ENCODE measurements at places on chromosomes 7 and 10. TPM values are rescaled to one million over a fixed set of nuclear protein-coding genes. Genes with fewer than 3 reads are reported as not detected.

- no peak for DNase-seq
Measured at GRCh38 chr10:7696545-7696944, 6.6 kb upstream of the ITIH2 start.

DNA sequence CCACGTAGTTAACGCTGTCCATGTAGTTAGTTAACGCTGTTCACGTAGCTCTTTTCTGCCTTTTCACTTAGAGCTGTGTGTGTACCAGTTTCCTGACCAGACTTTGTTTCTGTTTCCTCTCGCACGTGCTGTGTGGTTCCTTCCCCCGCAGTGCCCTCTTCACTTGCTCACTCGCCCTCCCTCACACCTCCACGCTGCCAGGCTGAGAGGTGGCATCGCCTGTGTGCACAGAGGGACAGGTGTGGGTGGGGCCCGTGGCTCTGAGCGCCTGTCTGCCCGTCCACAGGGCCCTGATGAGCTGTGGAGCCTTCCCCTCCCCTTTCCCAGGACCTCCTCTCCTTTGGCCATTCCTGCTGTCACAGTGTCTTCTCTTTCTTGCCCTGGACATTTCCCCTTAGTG is 30.6 kb downstream of the WDR37 start:
- no peak for DNase-seq

DNA sequence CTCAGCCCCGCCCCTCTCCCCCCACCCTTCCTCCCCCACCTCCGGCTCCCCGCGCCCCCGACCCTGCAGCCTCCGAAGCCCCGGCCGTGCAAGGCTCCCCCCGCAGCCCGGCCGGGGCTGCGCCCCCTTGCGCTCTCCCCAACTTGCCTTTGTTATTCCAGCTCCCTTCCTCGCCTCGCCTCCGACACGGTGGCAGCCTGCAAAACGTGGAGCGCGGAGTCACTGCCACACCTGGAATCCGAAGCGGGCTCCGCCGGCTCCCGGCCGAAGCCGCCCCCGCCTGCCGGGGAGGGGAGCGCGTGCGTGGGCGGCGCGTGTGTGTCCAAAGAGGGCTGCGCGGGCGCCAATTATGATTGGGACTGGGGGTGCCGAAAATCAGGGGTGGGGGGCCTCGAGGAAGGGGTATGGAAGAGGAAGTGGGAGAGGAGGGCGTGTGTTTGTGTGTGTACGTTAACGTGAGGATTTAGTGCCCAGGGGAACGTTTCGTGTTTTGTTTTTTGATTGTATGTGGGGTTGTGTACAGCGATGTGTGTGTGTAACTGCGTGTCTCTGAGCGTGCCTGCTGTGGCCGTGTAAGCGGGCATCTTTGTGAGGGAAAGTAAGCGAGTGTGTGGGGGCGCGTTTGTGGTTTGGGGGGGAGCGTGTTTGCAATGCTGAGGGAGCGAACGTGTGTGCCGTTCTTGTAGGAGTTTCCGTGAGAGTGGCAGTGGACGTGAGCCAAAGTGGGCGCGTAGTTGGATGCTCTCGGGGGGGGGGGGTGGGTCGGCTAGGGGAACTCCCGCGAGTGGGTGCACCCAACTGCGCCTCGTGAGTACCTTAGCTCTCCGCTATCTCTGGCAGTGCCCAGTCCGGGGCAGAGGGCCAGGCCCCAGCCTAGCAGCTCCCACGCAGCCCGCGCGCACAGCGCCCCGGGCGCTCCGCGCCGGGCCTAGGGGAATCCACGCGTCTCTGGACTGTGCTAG is 1.2 kb upstream of the ZMIZ1 start:
- DNase-seq: peak; percentile 85

DNA sequence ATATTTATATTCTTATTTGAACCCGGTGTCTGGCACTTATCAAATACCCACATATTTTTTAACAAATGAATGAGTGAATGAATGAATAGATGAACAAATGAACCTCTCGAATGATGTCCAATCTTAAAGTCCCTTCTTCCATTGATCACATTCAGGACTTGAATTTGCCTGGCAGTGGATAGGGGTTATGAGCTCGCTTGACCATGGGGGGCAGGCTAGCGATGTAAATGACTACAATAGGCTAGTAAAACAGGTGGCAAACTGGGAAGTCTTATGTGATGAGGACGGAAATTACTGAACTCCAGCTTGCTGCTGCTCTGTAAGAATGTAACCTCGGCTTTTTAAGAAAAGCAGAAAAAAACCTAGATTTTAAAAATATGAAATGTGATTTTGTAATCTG is 247.7 kb upstream of the DKK1 start:
- no peak for DNase-seq

Gene HDAC9
- total RNA-seq: 19.5 TPM

- DNase-seq: peak; percentile 16
Measured at GRCh38 chr10:17910125-17910789, 41.5 kb upstream of the SLC39A12 start.

Gene GPRIN2
- 0.58 TPM for total RNA-seq

- no peak for DNase-seq
Measured at GRCh38 chr7:140006600-140006999, 56.2 kb downstream of the PARP12 start.

GRCh38 chr10:37895674-37896073 is 38.3 kb upstream of the ZNF248 start:
- DNase-seq: no peak

DNA sequence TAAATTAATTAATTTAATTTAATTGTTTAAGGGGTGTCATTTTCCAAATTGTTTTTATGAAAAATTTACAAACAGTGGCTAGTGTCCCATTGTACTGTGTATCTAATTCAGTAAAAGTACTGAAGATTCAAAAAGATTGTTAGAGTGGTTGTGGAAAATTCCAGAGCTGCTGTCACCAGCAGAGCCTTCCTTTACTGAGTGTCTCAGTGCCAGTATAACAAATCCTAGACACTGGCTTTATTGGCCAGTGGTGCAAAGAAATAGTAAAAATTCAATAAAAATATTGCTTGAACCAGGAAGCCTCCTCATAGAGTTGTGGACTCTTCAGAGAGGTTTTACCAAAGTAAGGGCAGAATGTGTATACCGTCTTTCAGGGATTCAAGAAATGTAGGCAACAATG is 23.1 kb upstream of the HERPUD2 start:
- DNase-seq: no peak

- DNase-seq: no peak
Measured at GRCh38 chr10:80409121-80409520, 770 bp downstream of the PRXL2A start.

DNA sequence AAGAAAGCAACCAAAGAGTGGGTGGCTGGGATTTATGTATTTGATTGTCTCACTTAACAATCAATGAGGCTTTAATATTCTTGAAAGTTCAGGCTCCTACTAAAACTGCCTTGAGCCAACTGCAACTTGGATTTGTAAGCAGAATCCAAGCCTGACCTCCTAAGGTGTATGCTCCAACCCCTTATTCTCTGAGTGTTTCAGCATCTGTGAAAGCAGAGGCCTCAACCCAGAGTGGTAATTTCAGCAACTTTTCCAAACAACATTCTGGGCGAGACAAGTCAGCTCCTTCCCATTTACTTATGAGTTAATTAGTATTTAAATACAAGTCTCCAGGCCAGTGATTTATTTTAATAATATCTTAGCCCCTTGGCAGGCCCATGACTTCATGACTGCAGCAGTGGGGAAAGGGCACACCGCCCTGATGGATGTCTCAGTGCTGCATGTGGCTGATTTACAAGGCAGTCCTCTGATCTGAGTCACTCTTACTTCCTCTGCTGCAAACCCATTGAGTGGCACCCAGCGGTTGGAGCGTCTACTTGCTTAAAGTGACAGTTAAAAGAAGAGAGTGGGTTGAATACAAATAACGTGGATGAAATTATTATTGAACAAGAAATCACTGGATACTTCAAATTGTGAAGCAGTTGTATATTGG is 209.1 kb downstream of the TRIL start:
- DNase-seq: no peak

Gene TBATA
- total RNA-seq: not detected

Gene NUTM2B
- total RNA-seq: 0.68 TPM

Gene OIT3
- total RNA-seq: not detected

DNA sequence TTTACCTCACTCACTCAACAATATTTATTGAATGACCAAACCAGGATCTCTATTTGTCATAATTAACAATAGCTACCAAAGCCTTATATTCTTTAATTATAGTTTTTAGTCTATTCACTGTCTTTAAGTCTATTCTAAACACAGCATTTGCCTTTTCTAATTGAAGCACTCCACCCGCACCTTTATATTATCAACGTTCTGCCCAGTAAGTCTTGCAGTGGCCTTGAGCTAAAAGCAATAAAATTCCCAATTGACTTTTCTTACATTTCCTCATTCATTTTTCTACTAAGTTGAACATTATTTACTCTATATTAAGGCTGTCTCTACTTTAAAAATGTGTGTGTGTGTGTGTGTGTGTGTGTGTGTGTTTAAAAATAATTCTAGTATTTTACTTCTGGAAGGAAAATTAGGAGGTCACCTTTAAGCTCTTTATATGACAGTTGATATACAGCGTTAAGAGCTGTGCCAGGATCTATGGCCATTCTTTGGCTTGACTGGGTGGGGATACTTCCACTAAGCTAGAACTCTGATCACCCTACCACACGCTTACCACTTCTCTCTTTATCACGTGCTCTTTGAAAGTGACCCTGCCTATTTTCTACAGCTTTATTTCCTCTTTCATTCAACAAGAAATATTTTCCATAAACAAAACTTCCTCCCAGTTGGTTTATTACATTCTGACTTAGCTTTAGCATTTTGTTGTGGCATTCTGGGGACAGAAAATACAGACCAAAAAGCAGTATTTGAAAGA is 8.8 kb downstream of the PAPSS2 start:
- no peak for DNase-seq

DNA sequence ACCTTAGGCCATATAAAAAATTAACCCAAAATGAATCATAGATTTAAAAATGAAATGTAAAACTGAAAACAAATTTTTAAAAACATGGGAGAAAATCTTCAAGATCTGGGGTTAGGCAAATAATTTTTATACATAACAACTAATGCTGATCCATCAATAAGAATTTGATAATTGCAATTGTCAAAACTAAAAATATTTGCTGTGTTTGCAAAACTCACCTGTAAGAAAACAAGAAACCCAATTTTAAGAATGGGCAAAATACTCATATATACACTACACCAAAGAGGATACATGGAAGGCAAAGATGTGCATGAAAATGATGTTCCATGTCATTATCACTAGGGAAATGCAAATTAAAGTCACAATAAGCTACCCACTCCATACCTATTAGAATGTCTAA is 194.8 kb upstream of the NRP1 start:
- DNase-seq: no peak

GRCh38 chr7:91263384-91264045 is 718 bp upstream of the FZD1 start:
- DNase-seq: no peak

GRCh38 chr10:46522295-46523118 is 34.0 kb downstream of the GPRIN2 start:
- no peak for DNase-seq

- DNase-seq: no peak
Measured at GRCh38 chr10:12349629-12350166, 351 bp downstream of the CAMK1D start.

GRCh38 chr7:50793120-50793946 is 10.6 kb upstream of the GRB10 start:
- DNase-seq: no peak

GRCh38 chr10:978826-979421 is 9.3 kb upstream of the GTPBP4 start:
- DNase-seq: no peak

DNA sequence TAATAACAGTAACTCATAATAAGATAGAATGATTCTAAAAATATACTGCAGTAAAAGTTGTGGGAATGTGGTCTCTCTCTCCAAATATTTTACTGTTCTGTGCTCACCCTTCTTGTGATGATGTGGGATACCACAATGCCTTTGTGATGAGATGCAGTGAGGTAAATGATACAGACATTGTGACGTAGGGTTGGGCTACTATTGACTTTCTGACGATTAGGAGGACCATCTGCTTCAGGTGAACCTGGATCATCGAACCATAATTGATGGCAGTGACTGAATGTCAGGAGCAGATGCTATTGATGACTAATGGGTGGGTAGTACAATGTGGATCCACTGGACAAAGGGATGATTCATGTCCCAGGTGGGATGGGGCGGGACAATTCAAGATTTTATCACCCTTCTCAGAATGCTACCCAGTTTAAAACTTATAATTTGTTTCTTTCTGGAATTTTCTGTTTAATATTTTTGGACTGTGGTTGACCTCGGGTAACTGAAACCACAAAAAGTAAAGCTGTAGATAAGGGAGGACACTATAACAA is 73.9 kb upstream of the ARMC3 start:
- peak; percentile 22 for DNase-seq

GRCh38 chr10:122140941-122141623 is 130.0 kb upstream of the BTBD16 start:
- peak; percentile 78 for DNase-seq

Gene OPN1SW
- total RNA-seq: not detected

Gene CXCL12
- not detected for total RNA-seq

- DNase-seq: no peak
Measured at GRCh38 chr10:110268442-110268841, 36.3 kb downstream of the SMNDC1 start.

Gene ERVW-1
- not detected for total RNA-seq

GRCh38 chr10:8103543-8103942 is 49.1 kb downstream of the GATA3 start:
- no peak for DNase-seq

Gene SLC26A4
- 0.14 TPM for total RNA-seq

DNA sequence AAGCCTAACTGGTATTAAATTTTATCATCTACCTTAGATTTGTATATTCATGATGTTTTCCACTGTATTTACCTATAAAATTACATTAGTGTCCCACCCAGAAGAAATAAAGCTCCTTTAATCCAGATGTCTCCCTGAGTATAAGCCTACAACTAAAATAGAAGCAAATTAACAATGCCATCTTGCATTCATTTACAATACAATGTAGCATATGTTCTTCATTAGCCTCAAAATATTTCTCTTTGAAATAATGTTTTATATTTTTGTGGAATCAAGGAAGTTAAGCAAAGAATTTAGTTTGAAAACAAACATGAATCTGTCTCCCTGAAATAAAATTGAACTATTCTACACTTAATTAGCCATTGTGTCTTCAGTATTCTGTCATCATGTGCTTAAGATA is 112.3 kb downstream of the CACNA2D1 start:
- no peak for DNase-seq

Gene SFXN2
- 14.3 TPM for total RNA-seq

Gene MTG1
- total RNA-seq: 32.5 TPM

- no peak for DNase-seq
Measured at GRCh38 chr10:116371737-116372136, 47.5 kb downstream of the CCDC172 start.

DNA sequence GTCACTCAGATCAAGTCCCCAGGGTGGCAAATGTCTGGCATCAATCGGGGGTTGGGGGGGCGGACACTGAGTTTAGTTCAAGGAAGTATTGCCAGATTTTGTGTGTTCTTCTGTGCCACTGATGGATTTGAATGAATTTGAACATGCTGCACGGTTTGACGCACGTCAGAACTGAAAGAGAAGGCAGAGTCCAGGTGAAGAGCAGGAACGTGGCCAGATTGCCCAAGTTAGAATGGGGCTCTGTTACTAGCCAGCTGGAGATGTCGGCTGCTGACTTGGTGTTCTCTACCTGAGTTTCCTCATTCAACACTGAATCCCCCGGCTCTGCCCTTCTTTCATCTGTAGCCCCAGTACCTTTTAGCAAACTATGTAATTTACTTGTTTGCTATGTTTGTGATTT is 180.2 kb downstream of the PRKCQ start:
- DNase-seq: no peak

Gene ANKRD1
- total RNA-seq: not detected

Gene TBRG4
- total RNA-seq: 93.6 TPM

GRCh38 chr7:151744656-151745638 is 132.0 kb downstream of the PRKAG2 start:
- DNase-seq: no peak

Gene UTF1
- not detected for total RNA-seq

GRCh38 chr7:104973227-104973626 is 40.8 kb upstream of the KMT2E start:
- DNase-seq: peak; percentile 86

Gene C10orf53
- total RNA-seq: not detected
